Uterine smooth muscle cell (primary cell): ENCODE measurements at places on chromosomes 3 and 15. TPM values are rescaled to one million over a fixed set of nuclear protein-coding genes. Genes with fewer than 3 reads are reported as not detected.

PPP2R3A gene
- 14.9 and 20.4 TPM in 2 replicates for total RNA-seq

ROPN1 gene
- not detected in 2 replicates for total RNA-seq

ANP32A gene
- total RNA-seq, result 45.7 and 66.7 TPM in 2 replicates

DAPK2 gene
- total RNA-seq, result 4.2 and 5.8 TPM in 2 replicates

GPR87 gene
- not detected in 2 replicates for total RNA-seq

ZMYND10 gene
- 1.2 and 2.3 TPM in 2 replicates for total RNA-seq

SLC28A1 gene
- total RNA-seq, result under 0.01 and 0.12 TPM in 2 replicates

DZIP1L gene
- 38.3 and 40.7 TPM in 2 replicates for total RNA-seq

PLA2G4B gene
- 1.2 and 1.9 TPM in 2 replicates for total RNA-seq

FANCD2OS gene
- total RNA-seq, result not detected in 2 replicates

DNAJA4 gene
- 5.4 and 5.9 TPM in 2 replicates for total RNA-seq

POTEB gene
- total RNA-seq, result not detected in 2 replicates

GOLGA6L10 gene
- total RNA-seq, result 0.11 and 1.00 TPM in 2 replicates

TMEM44 gene
- 10.2 and 11.0 TPM in 2 replicates for total RNA-seq

SLC24A5 gene
- not detected in 2 replicates for total RNA-seq

P2RY13 gene
- total RNA-seq, result not detected in 2 replicates

TUSC7 gene
- total RNA-seq, result not detected in 2 replicates

DUOXA2 gene
- total RNA-seq, result not detected in 2 replicates

CORO2B gene
- total RNA-seq, result 26.7 and 50.8 TPM in 2 replicates
